ENCODE measurements at places on chromosomes 6 and 20.

- DNase-seq: no peak
Observed at GRCh38 chr6:113971741-113972140, 793 bp upstream of the HDAC2 start.

DNA sequence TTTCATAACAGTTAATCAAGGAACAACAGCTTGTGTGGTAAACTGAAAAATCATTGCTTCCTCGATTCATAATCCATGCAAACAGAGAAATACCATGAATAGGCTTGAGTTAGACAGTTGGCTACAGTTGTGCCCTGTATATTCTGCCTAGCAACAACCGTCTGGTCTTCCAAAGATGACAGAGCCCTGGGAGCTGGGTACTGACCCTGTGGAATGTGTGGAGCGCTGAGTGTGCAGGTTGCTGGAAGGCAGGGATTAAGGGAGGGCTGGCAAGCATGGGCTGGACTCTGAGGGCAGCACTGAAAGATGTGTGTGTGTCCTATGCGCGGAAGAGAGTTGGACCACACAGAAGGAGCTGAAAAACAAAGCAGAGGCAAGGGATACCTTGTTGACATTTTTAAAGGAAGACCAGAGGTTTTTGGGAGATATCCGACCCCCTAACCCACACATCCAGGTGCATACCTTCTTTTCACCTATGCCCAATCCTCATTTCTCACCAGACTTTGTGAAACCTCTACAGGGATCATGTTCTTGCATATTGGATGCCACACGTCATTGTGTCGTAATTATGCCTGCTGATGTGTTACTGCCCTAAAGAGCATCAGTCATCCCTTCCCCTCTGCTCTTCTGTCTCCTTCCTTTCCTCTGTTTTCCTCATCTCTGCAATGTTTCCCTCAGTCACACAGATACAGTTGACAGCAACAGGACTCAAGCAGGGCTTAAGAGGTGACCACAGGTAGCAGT lies 58.2 kb upstream of the VGLL2 start:
- DNase-seq: no peak

GRCh38 chr6:99017150-99017549 lies 69.4 kb upstream of the FBXL4 start:
- DNase-seq: no peak

DNA sequence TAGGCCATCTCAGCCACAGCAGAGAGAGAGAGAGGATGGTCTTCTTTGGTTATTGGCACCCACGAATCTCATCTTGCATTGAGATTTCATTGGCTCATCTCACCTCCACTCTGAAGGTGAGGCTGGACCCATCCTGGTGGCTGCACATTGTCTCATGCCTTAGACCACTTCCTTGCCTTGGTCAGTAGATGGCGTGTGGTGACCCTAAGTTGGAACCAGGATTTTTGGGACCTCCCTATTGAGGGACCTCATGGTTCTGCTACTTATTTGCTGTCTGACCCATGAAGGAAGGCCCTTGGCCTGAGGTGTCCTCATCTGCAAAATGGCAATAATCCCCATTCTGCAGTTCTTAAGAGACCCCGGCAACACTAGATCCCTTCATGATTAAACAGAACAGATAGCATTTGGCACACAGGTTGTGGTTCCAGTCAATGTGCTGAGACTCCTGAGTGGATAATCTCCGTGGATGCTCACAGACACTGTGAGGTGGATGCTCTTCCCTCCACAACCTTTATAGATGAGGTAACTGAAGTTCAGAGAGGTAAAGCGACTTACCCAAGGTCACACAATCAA lies 21.5 kb upstream of the AAR2 start:
- DNase-seq: peak; percentile 34

- DNase-seq: no peak
Observed at GRCh38 chr6:39365281-39366074, 43.0 kb upstream of the KCNK16 start.

Data from MM.1S (cell line).